ENCODE measurements at places on chromosomes 16 and 17. TPM values are rescaled to one million over a fixed set of nuclear protein-coding genes. Genes with fewer than 3 reads are reported as not detected.

DNA sequence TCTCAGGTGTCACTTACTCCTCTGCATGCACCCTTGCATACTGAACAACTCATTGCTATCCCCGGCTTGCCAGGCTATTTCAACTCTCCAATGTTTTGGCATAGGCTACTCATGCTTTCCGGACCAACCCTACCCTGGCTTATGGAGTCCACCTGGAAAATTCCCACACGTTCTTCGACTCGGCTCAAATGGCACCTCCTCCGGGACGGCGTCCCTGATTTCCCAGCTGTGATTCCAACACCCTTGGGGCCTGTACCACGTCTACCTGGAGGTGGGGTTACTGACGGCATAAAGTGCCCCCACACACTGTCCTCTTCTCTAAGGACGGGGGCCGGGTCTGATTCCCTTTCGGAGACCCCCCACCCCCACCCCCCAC is 498 bp downstream of the SMYD4 start:
- peak overlapping the region; percentile 93 for H3K4me3 ChIP-seq
- H3K27ac ChIP-seq = peak overlapping the region; percentile 78
- H3K36me3 ChIP-seq = peaks cover 37% of the 10 kb centered on the region

The CASKIN1 gene
- 3.8 TPM for total RNA-seq

The NETO2 gene
- 45.0 TPM for total RNA-seq

The CA5A gene
- not detected for total RNA-seq

DNA sequence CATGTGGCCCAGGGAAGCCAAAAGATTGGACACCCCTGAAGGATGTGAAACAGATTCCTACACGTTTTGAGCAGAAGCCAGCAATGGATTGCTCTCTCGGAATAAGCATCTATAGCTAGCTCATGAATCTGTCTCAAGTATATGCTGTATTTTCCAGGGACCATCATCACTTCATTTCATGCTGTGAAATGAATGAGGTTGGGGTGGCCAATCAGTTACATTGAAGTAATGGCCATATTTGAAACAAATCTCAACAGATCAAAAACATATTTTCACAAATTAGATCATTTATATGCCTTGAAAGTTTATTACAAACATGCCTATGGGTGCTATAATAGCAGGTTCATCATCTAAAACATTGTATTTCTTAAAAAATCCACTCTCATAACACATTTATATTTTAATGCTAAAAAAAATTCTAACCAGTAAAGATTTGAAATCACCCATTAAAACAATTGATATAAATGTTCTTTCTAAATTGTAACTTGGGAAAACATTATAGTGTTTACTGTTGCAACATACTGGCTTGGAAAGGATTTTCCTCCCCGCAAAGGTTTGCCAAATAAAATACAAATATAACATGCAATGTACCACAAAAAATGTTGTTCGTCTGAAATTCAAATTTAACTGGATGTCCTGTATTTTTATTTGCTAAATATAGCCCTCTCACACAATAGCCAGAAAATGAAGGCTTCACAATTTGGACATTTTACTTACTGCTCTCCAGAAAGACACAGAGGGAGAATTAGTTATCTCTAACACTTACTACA is 743.6 kb downstream of the KCNJ2 start:
- no peak overlapping the region for H3K27ac ChIP-seq
- H3K36me3 ChIP-seq = no peaks in the 10 kb centered on the region
- DNase-seq = no peak
- H3K4me3 ChIP-seq = no peak overlapping the region
- H3K4me1 ChIP-seq = no peaks in the 10 kb centered on the region

DNA sequence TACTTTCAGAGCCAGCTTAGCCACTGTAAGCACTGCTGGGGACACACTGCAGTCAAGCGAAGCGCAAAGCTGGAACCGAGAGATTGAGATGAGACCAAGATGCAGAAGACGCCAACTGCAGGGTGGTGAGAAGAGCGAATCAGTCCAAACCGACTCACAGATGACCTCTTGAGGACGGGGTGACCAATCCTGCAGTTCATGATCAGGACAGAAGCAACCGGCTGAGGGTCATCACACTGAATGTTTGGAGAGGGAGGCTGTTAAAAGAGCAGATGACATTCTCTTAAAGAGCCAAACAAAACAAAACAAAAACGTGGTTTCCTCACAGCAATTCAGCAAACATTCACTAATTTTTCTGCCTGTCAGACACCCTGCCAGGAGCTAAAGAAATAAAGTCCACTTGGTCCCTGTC is 8.5 kb downstream of the HASPIN start:
- no peaks in the 10 kb centered on the region for H3K4me1 ChIP-seq
- H3K36me3 ChIP-seq = peaks cover 12% of the 10 kb centered on the region
- H3K4me3 ChIP-seq = no peak overlapping the region
- no peak for DNase-seq

DNA sequence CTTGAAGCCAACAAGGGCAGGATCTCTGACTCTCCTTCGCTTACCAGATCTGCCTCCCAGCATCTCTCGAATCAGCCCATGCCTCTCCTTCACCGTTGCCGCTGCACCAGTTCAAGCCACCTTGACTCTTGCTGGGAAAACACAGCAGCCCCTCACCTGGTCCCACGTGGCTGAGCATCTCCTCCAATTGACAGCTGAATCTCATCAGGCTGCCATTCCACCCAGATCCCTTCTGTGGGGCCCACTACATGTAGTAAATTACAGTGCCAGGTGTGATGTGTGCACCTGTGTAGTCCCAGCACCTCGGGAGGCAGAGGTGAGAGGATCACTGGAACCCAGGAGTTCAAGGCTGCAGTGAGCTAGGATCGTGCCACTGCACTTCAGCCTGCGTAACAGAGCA is 37.8 kb upstream of the C16orf78 start:
- no peaks in the 10 kb centered on the region for H3K4me1 ChIP-seq
- H3K27ac ChIP-seq = no peak overlapping the region
- peaks cover 35% of the 10 kb centered on the region for H3K27me3 ChIP-seq
- no peak overlapping the region for H3K4me3 ChIP-seq
- H3K36me3 ChIP-seq = no peaks in the 10 kb centered on the region

The SKA2 gene
- 127 TPM for total RNA-seq

The RHBDL1 gene
- 2.3 TPM for total RNA-seq

The TSNAXIP1 gene
- total RNA-seq = 1.6 TPM

- peak; percentile 32 for DNase-seq
- H3K4me1 ChIP-seq = peaks cover 47% of the 10 kb centered on the region
- H3K27me3 ChIP-seq = no peaks in the 10 kb centered on the region
- H3K4me3 ChIP-seq = no peak overlapping the region
- H3K27ac ChIP-seq = no peak overlapping the region
- no peaks in the 10 kb centered on the region for H3K36me3 ChIP-seq
These were observed 54.1 kb downstream of the VAC14 start for GRCh38 chr16:70746708-70747424.

- no peaks in the 10 kb centered on the region for H3K4me1 ChIP-seq
- no peak for DNase-seq
- H3K4me3 ChIP-seq = no peak overlapping the region
- H3K36me3 ChIP-seq = no peaks in the 10 kb centered on the region
- H3K27ac ChIP-seq = no peak overlapping the region
- no peaks in the 10 kb centered on the region for H3K27me3 ChIP-seq
These were observed 31.2 kb upstream of the CMIP start for GRCh38 chr16:81413245-81413990.

The TMED6 gene
- not detected for total RNA-seq

DNA sequence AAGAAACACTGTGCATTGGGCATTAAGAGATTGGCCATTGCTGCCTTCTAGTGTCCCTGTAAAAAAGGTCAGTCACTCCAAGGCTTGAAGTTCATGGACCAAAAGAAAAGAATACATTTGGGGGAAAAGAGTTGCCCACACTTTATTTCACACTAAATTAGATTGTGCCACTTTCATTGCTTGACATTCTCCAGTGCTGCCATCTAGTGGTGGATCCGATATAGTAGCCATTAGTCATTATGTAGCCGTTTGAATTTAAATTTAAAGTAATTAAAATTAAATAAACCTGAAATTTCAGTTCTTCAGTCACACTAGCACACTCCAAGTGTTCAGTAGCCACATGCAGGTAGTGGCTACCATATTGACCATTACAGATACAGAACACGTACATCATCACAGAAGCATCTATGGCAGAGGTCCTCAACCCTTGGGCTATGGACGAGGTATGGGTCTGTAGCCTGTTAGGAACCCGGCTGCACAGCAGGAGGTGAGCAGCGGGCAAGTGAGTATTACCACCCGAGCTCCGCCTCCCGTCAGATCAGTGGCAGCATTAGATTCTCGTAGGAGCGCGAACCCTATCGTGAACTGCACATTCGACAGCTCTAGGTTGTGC is 21.9 kb upstream of the CDH5 start:
- no peaks in the 10 kb centered on the region for H3K4me1 ChIP-seq
- no peaks in the 10 kb centered on the region for H3K27me3 ChIP-seq
- H3K4me3 ChIP-seq = no peak overlapping the region
- no peaks in the 10 kb centered on the region for H3K36me3 ChIP-seq

DNA sequence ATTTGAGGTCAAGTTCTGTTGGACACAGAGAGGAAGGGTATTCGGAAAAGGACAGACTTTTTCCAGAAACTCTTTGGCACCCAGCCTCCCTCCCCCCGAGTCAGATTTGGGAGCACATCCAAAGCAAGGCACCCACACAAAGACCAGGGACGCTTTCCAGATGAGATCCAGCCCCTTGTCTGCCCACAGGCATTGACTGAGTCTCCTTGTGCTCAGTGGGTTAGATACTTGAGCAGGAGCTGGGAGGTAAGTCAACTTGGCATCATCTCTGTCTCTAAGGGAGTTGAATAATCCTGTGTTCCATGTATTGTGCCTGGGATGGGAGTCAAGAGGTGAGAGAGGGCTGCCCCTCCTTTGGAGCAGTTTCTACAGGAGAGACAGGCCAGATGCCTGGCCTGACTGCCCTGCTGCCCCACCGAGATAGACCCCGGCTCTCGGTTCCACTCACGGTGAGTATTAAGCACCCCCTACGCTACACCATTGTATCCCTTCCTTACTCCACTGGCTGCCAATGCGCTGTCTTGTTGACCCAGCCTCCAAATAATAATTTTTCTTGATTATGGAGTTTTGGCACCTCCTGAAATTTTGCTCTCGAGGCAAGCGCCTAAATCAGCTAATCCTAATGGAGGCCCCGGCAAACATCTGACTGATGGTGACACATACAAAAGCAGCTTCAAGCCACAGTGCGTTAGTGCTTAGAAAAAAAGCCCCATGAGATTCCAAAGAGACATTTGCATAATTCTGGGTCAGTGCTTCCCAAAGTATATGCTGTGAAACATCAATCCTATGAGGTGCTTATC is 29.6 kb upstream of the MAP3K14 start:
- H3K36me3 ChIP-seq = no peaks in the 10 kb centered on the region
- no peak overlapping the region for H3K4me3 ChIP-seq
- peaks cover 4% of the 10 kb centered on the region for H3K27me3 ChIP-seq

The PRKCB gene
- total RNA-seq = 158 TPM

GRCh38 chr17:50966163-50966666 is 100.1 kb upstream of the TOB1 start:
- peaks cover 6% of the 10 kb centered on the region for H3K36me3 ChIP-seq
- H3K27me3 ChIP-seq = no peaks in the 10 kb centered on the region
- H3K4me3 ChIP-seq = no peak overlapping the region
- no peak overlapping the region for H3K27ac ChIP-seq

GRCh38 chr17:10628756-10629155 is 28.4 kb downstream of the MYH3 start:
- DNase-seq = peak; percentile 37
- no peaks in the 10 kb centered on the region for H3K27me3 ChIP-seq
- no peaks in the 10 kb centered on the region for H3K4me1 ChIP-seq
- no peak overlapping the region for H3K4me3 ChIP-seq

GRCh38 chr17:7436556-7437368 is 1.5 kb downstream of the TMEM102 start:
- no peaks in the 10 kb centered on the region for H3K27me3 ChIP-seq
- no peaks in the 10 kb centered on the region for H3K36me3 ChIP-seq
- peaks cover 42% of the 10 kb centered on the region for H3K4me1 ChIP-seq
- DNase-seq = peak; percentile 92

The MT1H gene
- not detected for total RNA-seq

DNA sequence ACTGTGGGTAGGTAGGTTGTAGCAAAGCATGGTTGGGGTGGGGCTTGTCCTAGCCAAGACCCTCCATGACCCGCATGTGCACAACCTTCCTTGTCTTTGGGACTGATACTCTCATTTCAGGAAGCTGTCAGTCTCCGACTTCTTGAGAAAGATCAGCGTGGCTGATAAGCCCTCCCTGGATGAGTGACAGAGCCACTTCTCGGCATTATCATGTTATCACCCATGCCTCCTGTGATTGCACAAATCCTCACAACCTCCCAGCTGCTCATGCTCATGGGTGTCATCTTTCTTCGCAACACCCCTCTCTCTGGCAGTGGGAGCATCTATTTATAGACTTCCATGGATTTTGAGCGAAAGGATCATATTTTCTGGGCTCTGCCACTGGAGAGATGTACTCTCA is 314.2 kb downstream of the FOXL1 start:
- no peaks in the 10 kb centered on the region for H3K36me3 ChIP-seq
- H3K4me3 ChIP-seq = no peak overlapping the region
- H3K27ac ChIP-seq = no peak overlapping the region
- peaks cover 55% of the 10 kb centered on the region for H3K27me3 ChIP-seq

DNA sequence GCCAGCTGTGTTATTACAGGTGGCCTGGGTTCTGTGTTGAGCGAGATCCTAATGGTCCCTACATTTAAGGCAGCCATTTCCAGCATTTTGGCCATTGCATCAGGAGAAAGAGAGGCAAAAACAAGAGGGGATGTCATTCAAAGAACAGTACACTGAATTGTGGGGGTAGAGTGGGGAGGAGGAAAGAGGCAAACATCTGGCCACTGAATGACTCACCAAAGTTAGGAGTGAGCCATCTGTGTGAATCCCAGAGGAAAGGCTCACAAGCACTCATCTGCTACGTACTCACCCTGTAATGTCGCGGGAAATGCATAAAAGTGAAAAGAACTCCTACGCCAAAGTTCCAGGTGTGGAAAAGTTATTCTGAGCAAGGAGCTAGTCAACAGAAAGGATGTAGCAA is 16.7 kb downstream of the KRABD2 start:
- H3K4me3 ChIP-seq = peak overlapping the region; percentile 11
- peak; percentile 81 for DNase-seq
- peaks cover 31% of the 10 kb centered on the region for H3K4me1 ChIP-seq
- peak overlapping the region; percentile 75 for H3K27ac ChIP-seq

GRCh38 chr17:27558842-27559505 is 72.0 kb upstream of the LGALS9 start:
- H3K36me3 ChIP-seq = no peaks in the 10 kb centered on the region
- H3K27ac ChIP-seq = peak overlapping the region; percentile 76
- peak overlapping the region; percentile 35 for H3K4me3 ChIP-seq
- peaks cover 24% of the 10 kb centered on the region for H3K4me1 ChIP-seq

The TNFRSF13B gene
- total RNA-seq = not detected

- no peaks in the 10 kb centered on the region for H3K36me3 ChIP-seq
- H3K27ac ChIP-seq = peak overlapping the region; percentile 1
- peak; percentile 76 for DNase-seq
- no peaks in the 10 kb centered on the region for H3K27me3 ChIP-seq
- H3K4me3 ChIP-seq = no peak overlapping the region
These were observed 265.9 kb downstream of the SOX9 start for GRCh38 chr17:72386619-72387237.

- DNase-seq = no peak
- no peaks in the 10 kb centered on the region for H3K4me1 ChIP-seq
- no peak overlapping the region for H3K4me3 ChIP-seq
- H3K36me3 ChIP-seq = no peaks in the 10 kb centered on the region
These were observed 502.6 kb downstream of the TMEM114 start for GRCh38 chr16:8087597-8088289.

The HSPB9 gene
- total RNA-seq = not detected

- H3K27me3 ChIP-seq = no peaks in the 10 kb centered on the region
- H3K4me1 ChIP-seq = peaks cover 5% of the 10 kb centered on the region
- no peak overlapping the region for H3K27ac ChIP-seq
- no peak overlapping the region for H3K4me3 ChIP-seq
These were observed 2.1 kb downstream of the KCNAB3 start for GRCh38 chr17:7927596-7927995.

Data from A673 (cell line).